ENCODE measurements at places on chromosomes 12 and 14.

- DNase-seq: no peak
Observed at GRCh38 chr12:108980831-108981618, 39.8 kb downstream of the SVOP start.

GRCh38 chr14:93923626-93924025 lies 3.5 kb upstream of the FAM181A start:
- DNase-seq: no peak

DNA sequence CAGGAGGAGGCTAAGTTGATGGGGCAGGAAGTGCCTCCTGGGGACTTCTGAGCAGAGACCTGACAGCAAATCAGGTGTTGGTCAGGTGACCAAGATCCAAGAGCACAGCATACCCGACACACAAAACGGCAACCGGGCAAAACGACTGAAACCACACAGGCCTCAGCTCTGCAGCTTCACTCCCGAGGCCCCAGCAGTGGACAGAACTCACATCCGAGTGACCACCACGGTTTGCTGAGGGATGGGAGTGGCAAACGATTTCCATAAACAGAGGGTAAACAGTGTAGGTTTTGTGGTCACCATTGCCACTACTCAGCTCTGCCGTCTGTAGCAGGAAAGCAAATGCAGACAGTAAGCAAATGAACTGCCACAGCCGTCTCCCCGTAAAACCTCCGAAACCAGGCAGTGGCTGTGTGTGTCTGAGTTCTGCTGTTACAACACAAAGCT lies 14.4 kb downstream of the CHFR start:
- no peak for DNase-seq

DNA sequence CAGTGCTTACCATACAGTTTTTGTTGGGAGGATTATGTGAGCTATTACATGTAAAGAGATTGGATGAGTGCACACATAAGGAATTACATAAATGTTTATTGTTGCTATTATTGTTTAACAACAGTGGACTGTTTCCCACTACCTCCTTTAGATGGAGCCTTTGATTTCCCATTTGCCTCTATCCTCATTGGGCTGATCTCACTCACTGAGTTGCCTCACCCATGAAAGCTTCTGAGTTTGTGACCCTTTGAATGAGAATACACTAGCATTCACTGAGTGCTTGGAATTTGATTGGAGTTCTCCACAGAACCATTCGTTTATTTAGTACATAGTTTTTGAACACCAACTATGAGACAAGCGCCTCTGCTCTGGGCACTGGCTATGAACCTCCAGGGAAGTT lies 121.0 kb downstream of the HELB start:
- no peak for DNase-seq

GRCh38 chr14:76644855-76645518 lies 116.3 kb upstream of the VASH1 start:
- DNase-seq: no peak

DNA sequence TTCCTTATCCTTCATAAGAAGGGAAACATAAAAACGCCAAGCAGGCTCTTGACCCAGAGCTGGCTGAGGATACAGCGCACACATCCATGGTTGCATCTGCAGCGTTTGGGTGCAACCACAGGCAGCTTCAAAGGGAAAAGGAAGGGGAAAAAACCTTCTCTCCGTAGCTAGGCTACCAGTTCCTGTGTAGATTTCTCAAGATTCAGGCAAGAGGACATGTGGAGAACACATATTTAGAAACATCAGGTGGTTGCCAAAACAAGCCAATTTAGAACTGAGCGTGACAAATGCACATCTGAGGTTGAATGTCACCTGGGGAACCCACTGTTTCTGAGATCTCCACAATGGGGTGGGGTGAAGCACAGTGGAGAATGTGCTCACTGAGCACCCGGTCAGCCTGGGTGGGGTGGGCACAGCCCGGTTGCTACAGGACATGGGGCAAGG lies 78.3 kb upstream of the BDKRB2 start:
- DNase-seq: no peak

- DNase-seq: no peak
Observed at GRCh38 chr12:115528466-115528865, 749.0 kb downstream of the MED13L start.

DNA sequence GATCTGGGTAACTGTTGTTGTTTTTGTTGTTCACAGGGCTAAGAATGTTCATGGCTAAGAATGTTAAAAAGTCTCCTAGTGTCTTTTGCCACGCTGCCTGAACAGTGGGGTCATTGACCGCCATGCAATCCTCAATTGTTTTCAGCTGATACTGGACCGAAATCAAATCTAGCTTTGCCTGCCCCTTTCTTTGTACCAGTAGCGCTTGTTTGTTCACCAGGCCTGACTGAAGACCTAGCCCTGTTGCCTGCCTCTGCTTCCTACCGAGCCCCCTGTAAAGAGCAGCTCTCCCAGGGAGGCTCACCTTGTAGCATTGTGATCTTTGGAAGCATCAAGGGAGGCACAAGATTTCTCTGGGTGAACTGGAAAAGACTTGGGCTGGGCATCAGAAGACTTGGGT lies 6.7 kb downstream of the PSEN1 start:
- no peak for DNase-seq

DNA sequence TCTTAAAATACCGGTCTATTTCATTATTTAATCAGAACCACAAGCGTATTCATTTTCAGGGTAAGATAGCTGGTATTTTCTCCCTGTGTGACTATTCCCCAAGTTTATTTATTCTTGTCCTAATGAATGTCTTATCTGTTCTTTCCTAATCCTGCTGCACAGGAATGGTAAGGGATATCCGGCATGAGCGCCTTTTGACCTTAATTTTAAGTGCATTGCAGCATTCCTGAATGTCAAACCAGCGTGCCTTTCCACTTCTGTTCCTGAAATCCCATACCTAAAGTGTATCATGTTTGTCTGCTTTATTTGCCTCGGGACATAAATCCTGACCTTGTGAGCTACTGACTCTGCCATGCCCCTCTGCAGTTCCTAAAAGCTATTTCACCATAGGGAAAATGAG lies 1713.2 kb upstream of the FLRT2 start:
- DNase-seq: no peak

DNA sequence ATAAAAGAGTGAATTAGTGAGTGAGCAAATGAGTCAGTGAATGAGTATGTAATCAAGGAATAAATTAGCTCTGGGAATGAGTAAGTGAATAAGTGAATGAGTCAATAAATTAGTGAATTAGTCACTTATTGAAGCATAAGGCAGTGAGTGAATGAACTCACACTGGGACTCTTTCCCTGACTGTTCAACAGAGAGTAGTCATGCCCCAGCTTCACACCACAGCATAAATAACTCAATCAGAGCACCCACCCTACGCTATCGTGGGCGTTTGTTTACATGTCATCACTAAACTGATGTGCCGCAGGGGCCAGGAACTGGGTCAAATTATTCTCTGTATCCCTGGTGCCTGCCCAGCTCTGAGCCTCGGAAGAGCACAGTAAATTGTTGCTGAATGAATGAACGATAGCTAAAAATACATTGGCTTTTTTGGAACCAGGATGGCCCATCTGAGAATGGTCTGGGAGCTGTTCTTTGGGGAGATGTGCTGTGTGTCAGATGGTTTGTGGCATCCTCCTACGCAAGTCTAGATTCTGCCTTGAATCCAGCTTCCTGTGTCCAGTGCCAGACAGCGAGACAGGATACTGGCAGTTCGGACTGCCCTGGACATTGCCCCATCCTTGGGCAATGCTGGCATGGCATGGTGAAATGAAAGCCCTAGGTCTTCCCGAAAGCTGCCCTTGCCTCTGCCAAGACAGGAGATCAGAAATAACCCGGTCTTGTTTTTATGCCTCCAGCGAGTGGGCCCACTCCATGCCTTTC lies 98.0 kb upstream of the RTL1 start:
- no peak for DNase-seq

DNA sequence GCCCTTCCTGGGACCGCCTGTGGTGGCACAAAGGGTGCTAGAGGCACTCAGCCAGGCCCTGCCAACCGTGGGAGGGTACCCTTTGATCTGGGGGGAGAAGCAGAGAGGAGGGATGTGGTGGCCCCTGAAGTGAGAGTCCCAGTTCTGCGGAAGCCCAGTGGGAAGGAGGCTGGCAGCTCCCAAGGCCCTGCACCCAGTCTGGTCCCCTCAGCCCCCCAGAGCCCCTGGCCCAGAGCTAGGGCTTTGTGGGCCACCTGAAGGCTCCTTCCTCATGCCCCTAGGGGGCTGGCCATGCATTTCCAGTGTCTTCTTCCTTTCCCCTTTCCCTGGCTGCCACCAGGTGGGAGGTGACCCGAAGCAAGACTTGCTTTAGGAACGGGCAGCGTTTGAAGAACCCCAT lies 44.3 kb downstream of the PLEKHG3 start:
- no peak for DNase-seq

DNA sequence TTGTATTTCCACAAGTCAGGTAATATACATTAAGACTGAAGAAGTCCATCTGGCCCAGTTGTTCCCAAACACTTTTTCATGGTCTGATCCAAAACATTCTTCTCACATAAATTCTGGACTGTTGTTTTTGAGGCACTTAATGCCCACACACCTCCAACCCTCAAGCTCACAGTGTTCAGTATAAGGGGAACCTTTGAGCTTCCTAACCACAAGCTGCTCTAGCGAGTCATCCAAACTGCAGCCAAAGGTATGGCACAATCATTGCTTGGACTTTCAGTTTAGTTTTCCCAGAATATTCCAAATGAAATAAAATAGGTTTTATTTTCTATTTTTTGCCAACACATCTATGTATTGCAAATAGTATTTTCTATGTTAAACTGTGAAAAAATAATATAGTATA lies 103.0 kb downstream of the PUS7L start:
- no peak for DNase-seq

- no peak for DNase-seq
Observed at GRCh38 chr12:3496957-3497356, 6.0 kb downstream of the PRMT8 start.

- no peak for DNase-seq
Observed at GRCh38 chr12:31822761-31823160, 93.9 kb upstream of the AMN1 start.

Measured in GM12864 (cell line).